ENCODE measurements at places on chromosomes 6 and 20.
A peak's percentile ranks its signal among the peaks of the same experiment; 100 is the strongest.

- DNase-seq, result no peak
Observed at GRCh38 chr6:1850121-1850839, 240.6 kb downstream of the FOXC1 start.

DNA sequence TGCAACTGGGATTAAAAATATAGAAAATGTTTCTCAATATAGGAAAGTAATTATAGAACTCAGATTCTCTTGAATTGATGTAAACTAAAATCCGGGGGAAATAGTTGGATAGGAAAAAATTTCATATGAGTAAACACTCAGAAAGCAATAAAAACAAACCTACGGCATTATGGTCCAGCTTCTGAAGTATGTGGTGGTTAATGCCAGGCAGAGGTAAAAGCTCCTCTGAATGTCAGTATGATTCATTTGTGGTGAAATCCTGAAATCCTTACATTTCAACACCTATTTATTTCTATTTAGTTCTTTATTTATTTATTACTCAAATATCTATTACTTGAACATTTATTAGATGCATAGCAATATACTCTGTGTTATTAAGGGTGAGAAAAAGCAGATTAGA lies 145.1 kb downstream of the RIMS1 start:
- DNase-seq, result peak; percentile 19

DNA sequence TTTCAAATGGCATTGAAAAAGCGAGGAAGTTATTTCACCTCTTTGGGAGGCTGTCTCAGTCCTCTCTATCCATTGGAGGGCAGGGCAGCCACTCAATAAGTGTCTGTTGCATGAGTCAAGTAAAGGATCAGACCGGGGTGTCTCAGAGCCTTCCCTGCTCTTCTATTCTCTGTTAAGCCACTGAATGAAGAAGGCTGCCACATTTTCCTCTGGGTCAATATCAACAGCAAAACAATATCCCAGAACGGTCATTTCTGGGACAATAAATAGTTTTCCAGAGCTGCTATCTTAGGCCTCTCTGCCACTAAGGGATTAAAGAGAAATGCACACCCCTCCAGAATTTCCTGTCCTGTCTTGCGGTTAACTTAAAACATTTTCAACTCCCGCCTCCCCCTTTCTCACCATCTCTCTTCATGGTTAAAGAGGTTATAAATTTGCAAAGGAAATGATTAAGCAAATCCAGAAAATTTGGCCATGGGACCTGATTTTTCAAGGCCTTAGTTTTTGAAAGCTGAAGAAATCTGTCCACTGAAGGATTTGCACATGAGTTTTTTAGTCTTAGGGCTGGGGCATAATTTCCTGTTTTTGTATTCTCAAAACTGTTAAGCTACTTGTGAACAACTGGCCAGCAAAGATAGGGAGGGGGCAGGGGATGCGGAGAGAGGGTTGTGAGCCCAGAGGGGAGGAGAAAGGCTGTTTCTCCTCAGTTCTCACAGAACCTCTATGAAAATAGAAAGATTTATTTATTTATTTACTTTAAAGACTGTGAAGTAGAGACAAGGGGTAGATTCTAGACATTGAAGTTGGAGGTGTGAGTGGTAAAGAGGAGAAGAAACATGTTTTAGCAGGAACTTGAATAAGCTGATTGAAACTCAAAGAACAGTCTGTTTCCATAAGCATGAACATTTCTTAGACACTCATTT lies 135.7 kb downstream of the BCAS1 start:
- DNase-seq, result no peak

GRCh38 chr6:79504372-79504771 lies 32.9 kb downstream of the LCA5 start:
- DNase-seq, result no peak

DNA sequence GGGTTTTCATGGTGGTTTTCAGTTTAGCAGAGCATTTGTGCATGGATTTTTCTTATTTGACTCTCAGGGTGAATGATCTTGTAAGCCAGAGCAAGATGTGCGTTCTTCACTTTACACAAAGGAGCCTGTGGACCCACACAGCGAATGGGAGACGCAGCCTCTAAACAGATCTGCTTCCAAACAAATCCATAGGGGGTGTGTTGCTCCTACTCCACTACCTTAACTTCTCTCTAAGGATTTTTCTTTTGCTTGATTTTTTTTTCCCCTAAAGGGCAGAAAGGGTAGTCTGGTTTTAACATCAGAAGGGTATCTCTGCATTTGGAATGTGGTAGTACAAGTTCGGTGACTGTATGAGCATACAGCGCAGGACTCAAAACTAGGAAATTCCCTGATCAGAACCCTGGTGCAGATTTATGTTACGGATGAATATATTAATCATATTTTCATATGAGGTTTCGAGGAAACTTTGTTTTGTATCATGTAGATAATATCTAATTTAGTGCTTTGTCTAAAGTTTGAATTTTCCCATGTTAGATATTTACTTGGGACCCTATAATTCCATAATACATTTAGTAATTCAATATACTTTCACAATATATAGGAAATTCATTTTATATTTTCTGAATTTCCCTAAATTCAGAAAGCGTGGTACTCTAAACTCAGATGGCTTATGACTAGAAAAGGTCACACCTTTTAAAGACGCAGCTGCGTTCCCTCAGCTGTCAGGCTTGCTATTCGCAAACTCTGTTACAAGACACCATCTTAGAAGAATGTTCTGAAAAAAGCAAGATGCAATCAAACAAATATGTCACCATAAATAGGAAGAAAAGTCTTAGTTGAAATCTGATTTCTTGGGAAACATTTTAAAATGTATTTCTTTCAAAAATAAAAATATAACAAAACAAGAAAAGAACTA lies 196.9 kb downstream of the TMEM242 start:
- no peak for DNase-seq

- no peak for DNase-seq
Observed at GRCh38 chr6:16414205-16414604, 175.8 kb downstream of the GMPR start.

GRCh38 chr20:45407783-45408645 lies at the start of gene DBNDD2:
Gene DBNDD2, plus strand, starts transcription at chr20:45408289. Its CDS starts 179 bp downstream, at chr20:45408468.
- DNase-seq, result no peak

DNA sequence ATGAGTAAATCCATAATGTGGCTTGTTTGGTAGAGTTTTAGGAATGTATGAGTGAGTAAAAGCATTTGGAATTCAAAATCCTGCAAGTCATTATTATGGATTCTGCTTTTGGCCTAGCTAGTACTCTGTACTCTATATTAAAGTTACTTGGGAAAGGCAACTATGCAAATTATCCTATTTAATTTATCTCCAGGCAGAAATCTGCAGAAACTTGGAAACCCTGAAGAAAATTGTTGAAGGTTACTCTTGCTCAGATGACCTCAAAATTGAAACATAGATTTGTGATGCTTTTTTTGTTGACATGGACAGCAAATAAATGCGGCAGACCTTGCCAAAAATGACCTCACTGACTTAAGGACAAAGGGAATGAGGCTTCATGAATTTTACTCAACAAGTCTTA lies 477.1 kb upstream of the EYS start:
- peak; percentile 6 for DNase-seq

DNA sequence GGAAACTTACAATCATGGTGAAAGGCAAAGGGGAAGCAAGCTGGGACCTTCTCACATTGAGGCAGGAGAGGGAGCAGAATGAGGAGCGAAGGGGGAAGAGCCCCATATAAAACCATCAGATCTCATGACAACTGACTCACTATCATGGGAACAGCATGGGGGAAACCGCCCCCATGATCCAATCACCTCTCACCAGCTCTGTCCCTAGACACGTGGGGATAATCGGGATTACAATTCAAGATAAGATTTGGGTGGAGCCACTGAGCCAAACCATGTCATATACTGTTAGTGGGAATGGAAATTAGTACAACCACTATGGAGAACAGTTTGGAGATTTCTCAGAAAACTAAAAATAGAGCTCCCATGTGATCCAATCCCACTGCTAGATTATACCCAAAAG lies 163.7 kb downstream of the MANEA start:
- DNase-seq, result no peak

GRCh38 chr6:4981761-4982160 lies 22.1 kb downstream of the RPP40 start:
- no peak for DNase-seq

GRCh38 chr6:29887330-29887818 lies 55.0 kb upstream of the HLA-A start:
- no peak for DNase-seq

DNA sequence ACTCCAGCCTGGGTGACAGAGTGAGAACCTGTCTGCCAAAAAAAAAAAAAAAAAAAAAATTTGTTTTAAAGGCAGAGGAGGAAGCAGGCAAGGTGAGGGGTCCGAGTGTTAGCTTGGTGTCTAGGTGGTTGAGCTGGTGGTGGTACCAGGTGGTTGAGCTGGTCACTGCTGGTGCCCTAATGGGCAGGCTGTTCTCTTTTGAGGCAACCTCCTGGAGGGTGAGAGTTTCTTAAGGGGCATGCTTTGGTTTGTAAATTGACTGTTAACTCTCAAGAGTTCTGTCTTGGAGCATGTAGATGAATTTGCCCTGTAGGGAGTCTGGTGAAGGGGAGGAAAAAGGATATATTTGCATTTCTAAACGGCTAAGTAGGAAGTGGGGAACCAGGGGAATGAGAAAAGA lies 52.7 kb downstream of the BANF2 start:
- no peak for DNase-seq

- DNase-seq, result no peak
Observed at GRCh38 chr6:16904957-16905356, 143.7 kb upstream of the ATXN1 start.

DNA sequence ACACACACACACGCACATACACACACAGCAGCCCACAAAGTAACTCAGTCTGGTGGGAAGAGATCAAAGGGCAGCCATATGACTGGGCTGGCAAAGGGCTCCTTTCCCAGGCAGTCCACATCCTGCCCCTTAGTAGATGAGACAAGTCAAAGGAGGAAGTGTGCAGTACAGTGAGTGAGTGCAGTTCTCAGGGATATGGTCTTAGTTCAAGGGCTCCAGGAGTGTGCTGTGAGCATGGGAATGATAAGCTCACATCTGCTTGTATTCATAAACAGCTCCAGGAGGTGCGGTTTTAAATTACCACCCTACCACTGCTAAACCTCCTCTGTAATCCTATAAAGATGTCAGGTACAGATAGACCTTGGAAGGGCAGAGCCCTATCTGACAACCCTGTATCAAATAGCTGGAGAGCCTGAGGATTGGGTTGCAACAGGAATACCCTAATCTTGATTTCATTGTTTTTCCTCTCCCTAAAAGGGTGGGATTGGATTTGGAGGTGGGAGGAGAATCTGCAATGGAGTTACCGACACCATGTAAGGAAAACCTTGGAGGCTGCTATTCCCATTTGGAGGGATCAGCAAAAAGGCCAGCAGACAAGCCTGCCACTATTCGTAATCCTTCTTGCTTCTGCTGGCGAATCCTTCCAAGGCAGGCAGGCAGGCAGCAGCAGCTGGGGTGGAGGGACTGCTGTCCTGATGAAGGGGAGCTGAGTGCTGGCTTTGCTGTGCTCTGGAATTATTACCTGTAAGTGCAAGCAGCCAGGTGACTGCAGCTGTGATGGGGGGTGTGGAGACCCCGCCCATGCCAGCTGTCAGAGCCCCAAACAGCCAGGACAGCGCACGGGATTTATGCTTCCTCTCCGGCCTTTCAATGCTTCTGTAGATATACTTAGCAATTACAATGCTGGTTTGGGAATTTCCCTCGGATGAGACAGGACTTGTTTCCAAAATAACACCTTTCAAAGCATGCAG lies 342.7 kb downstream of the PRL start:
- DNase-seq, result no peak

GRCh38 chr6:35381132-35381531 lies 38.8 kb downstream of the PPARD start:
- DNase-seq, result no peak

DNA sequence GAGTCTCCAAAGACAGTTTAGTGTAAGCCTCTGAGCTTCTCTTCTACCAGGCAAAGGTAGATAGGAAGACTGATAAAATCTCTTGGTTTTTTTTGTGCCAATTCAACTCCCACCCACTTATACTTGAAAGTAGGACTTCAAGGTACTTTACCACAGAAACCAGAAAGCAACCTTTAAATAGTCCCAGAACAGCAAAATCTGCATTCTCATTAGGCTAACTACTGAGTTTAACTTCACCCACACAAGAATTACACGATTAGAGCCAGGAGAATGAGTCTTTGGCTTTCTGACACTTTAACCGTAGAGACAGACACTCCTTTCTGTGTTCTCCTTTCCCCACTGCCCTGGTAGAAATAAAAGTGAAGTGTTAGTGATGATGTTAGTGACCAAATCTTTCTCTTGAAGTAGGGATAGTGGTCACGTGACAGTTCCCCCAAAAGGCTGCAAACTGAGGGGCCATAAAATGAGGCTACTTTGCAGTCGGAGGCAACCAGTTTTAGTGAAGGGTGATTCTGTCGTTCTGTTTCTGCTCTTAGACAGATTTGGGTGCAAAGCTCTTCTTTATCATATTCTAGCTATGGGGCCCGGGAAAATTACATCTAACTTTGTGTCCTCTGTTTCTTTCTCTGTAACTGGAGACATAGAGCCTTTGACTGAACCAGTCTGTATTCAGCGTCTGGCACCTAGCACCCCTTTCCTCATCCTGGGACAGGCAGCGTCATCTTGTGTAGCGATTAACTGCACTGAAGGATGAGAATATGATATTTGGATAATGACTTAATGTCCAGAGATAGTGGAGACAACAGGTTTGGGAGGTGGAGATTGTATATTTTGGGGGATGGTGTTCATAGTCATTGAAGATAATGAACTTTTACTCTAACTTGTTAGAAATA lies 206.4 kb upstream of the CITED2 start:
- no peak for DNase-seq

DNA sequence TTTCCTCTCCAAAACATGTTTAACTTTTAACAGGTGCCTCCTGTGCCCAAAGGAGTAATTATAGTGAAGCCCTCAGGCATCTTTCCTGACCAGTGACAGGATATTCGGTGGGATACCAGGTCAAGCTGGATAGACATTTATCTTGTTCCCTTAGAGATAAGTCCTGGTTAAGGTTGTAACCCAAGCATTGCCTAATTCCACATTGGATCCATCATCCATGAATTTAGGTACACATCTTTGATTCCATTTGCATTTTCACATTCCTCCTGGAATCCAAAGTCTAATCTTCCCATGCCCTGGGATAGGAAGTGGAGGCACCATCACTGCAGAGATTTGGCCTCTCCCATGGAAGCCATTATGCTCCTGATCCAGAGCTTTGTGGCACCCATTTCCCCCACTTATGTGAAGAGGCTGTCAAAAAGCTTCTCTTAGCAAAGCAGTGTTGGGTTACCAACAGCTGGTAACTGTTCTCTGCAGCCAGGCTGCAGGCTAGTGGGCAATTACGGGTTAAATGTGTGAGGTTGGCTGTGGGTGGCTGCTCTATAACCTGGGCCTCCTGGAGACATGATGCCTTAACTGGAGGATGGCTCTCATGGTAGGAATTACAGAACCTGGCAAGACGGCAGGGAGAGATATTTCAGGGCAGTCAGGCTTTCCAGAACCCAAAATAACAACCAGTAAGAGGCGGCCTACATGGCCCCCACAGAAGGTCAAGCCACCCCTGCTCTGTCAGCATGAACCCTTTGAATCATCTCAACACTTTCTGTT lies 96.9 kb upstream of the VGLL2 start:
- DNase-seq, result no peak

GRCh38 chr20:54122681-54123586 lies 50.9 kb downstream of the CYP24A1 start:
- DNase-seq, result no peak

GRCh38 chr20:47353239-47353691 lies 3.2 kb downstream of the ZMYND8 start:
- no peak for DNase-seq
